ENCODE measurements at places on chromosomes 3 and 15.

DNA sequence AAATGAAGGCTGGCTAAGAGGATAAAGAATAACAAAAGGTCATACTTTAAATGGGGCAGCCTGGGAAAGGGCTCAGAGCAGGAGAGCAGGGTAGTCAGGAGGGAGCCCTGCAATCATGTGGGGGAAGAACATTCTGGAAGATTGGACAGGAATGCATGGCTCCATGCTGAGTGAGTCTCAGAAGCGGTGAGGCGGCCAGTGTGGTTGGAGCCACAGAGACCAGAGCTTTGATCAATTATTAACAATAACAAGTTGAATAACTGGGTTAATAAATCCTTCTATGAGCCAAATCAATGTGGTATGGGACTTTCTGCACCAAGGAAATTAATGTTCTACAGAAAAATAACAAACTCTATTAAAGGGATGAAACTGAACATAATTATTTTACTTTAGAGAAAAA is 57.9 kb upstream of the DCUN1D1 start:
- DNase-seq = no peak

GRCh38 chr3:79602385-79602784 is 165.4 kb downstream of the ROBO1 start:
- no peak for DNase-seq

DNA sequence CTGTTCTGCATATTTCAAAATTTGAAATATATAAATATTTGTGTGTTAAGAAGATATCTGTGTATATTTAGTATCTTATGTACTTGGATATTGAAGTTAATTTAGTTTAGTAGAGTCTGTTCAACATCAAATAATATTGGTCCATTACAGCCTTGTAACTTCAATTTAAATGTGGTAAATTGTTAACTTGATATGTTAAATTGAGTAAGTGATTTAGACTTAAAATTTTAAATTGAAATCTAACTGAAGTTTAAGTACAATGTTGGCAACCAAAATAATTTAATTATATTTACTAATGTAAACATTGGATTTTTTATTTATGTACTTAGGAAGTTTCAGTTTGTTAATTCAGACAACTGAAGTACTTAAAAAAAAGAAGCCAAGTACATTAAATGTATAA is 343.9 kb upstream of the DNAJC19 start:
- no peak for DNase-seq

DNA sequence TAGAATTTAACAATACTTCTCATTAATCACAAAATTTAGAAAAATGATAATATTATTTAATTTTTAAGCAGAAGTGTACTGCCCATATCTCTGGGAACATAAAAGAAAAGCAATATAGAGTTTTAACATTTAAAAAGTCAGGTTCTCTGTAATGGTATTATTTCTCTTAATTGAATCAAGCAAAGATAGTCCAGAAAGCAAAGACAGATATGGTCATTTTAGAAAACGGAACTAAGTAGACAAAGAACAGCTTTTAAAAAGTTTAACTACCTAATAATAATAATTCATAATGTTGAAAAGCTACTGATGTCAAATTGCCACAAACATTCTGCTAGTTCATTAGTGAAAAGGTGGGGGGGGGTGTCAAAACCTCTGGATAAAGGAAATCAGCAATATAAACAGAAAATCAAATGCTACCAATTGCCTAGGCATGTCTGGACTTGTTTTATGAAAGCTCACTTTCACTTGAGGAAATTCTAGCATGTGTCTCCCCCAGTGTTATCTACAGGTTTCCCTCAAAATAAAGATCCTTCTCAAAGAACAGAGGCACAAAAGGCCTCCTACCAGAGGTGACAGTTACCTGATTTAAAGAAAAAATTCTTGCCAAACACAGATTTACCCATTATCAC is 1.7 kb downstream of the ZMAT3 start:
- DNase-seq = no peak

GRCh38 chr15:52164631-52165265 is 26.4 kb downstream of the GNB5 start:
- DNase-seq = peak; percentile 63

DNA sequence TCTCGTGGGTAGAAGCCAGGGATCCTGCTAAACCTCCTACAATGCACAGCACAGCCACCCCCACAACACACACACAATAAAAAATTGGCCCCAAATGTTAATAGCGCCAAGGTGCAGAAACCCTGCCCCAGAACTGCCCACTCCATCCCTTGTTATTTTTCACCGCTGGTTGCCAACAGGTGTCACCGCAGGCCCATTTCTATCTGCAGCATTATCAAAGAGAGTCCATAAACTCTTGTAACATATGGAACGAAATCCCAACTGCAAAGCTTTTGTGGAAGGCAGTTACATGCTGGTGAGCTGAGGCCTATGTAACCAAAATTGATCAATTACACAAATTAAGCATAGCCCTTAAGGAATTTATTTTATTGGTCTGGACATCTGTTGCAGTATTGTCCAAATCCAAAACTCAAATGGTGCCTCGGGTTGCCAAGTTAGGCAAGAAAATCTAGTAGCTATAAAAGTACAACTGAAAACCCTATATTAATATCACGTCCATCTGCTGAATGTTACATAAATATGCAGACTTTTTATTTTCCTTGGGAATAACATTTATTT is 66.2 kb downstream of the SAMMSON start:
- DNase-seq = peak; percentile 12

DNA sequence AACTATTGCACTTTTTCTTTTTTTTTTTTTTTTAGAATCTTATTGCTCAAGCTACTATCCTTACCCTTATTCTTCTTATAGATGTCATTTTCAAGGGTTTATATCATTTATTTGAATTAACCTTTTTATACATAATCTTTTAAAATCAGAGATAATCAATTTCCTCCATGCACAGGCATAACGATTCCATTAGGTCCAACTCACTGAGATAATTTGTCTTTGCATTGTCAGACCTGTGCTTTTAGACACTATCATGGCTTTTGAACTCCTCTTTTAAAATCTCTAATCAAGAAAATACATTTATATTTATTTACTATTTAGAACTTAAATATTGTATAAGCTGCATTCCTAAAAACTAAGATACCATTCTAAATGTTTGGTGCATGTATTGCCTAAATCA is 1454.9 kb downstream of the ZPLD1 start:
- no peak for DNase-seq

DNA sequence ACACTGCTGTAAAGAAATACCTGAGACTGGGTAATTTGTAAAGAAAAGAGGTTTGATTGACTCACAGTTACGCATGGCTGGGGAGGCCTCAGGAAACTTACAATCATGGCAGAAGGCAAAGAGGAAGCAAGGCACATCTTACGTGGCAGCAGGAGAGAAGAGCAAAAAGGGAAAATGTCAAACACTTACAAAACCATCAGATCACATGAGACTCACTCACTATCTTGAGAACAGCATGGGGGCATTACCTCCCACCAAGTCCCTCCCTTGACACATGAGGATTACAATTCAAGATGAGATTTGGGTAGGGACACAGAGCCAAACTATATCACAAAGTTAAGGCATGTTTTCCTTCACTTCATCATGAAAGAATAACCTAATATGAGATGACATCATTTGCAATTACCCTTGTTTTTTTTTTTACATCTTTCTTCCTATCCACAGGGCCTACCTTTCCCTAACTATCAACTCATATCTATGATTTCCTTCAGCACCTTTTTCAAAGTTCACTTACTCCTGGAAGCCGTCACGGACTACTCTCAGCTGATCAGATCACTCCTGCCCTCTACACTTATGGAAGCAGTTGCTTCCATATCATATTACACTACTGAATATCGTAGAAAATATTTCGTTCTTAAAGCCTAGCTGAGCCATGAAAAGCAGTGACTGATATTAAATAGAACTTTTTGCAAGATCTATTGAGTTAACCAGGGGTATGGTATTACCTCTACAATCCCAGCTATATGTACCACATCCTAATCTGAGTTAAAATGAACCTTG is 25.5 kb upstream of the ATP8B4 start:
- no peak for DNase-seq

DNA sequence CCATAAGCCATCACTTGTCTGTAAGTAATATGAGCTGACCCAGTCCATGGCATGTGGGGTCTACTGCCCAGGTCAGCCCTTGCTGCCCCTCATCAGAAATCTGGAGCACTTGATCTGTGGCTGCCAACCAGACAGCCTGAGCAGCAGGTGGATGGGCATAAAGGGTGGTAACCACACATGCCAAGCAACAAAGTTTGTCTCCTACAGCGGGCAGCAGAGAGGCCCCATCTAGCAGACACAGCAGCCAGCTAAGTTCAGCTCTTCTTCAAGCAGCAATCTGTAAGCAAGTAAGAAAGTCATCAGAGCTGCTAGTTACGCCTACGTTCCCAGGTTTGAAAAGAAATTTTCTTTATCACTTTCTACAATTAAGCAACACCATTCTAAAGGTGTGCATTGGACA is 27.9 kb downstream of the CHCHD4 start:
- peak; percentile 34 for DNase-seq

Data from NAMALWA (cell line).